Muscle of leg (tissue), 16 donors: ENCODE measurements at places on chromosomes 13 and 19.

DNA sequence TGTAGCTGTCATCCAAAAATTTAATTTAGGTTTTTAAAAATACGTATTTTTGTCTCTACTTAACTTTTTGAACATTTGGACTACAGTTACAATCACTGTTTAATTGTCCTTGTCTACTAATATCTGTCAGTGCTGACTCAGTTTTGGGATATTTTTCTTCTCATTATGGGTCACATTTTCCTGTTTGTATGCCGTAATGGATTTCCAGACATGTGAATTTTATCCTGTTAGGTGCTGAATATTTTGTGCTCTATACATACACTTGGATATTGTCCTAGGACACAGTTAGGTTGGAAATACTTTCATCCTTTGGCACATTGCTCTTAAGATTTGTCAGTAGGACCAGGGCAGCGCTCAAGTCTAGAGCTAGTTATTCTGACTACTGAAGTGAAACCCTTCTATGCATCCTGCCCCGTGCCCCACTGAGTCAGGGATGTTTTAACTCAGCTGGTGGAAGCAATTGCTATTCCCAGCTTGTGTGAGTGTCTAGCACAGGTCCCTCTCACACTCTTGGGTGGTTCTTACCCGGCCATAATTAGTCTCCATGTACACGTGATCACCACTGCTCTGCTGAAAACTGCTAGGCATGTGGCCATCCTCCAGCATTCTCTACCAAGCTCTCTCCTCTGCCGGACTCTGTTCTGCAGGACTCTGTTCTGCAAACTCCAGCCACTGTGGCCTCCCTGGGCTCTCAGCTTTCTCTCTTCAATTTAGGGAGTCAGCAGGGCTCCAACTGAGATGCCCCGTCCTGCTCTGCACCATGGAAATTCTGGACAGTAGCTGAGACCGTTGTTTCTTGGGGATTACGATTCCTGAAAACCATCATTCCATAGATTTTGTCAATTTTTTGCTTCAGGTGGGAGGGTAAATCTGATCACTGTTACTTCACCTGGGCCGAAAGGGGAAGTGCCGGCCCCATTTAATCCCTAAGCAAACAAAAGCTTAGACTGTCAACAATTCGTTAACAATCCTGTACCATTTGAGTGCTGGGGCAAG is 11.1 kb downstream of the PROZ start:
- no peak for DNase-seq

- peak; percentile 32 for DNase-seq
These were observed 66.5 kb upstream of the USPL1 start for GRCh38 chr13:30551189-30551588.

DNA sequence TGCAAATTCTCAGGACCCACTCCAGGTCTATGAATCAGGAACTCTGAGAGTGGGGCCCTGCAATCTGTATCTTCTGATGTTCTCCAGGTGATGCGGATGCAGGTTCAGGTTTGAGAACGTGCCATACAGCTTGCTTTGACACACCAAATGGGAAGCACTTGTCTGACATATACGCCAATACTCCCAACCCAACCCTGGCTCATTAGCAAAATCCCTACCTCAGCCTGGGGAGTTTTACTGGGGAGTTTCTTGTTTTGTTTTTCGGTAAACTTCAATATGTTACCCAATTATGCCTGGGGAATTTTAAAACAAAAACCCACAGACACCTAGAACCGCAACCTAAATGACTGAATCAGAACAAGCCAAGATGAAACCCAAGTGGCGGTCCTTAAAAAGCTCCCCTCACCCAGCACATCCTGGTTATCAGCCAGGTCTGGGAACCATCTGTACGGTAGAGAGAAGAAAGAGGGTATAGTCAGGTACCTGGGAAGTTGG is 41.2 kb downstream of the ABCC4 start:
- DNase-seq: no peak

GRCh38 chr13:103351035-103351828 is 285.0 kb upstream of the SLC10A2 start:
- peak; percentile 42 for DNase-seq

DNA sequence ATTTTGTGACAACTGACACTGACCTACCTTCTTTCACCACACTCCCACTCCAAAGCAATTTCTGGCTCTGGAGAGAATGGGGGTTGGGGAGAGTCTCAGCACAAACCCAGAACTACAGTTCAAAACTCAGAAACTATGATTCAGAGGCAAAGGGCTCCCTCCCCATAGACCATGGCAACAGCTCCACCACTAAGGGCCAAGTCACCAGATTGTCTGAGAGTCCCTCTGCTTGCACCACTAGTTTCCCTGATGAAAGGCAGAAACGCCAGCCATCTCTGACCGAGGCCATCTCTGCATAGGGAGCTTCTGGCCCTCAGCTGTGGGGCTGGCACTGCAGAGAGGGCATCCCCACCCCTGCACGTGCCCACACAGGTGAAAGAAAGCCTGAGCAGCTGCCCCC is 112.4 kb upstream of the VSTM2B start:
- peak; percentile 48 for DNase-seq
